ENCODE measurements at places on chromosomes 1 and 21.

DNA sequence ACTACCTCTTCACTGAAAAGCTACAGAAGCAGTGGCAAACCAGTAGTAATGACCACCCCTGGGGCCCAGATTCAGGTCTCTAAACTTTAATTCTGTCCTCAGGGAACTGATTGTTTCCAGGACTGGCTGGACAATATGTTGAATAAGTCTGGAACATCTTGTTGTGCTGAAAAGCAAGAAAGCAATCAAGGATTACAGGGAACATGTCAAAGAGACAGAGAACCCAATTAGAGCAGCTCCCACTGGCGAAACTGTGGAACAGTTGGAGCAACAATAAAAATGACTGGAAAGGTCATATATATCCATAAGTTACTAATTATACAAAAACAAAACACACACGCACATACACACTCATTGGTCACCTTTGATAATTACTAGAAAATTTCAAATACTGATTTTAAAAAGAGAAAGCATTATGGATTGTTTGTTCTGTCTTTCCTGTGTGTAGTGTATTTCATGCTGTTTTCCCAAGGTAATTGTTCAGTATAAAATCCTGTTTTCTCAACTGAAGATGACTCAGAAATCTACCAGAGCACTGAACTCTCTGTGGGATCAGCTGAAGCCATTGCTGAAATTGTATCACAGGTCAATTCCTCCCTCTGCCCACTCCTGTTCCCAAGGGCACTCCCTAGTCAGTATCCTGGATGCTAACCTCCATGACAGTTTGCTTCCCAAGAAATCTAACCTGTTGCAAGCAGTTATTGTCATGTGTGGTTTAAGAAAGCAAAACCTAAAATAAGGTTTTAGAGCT is 83.6 kb upstream of the RGS1 start:
- no peak for DNase-seq

- DNase-seq: no peak
Observed at GRCh38 chr1:61051719-61052394, 30.5 kb upstream of the NFIA start.

DNA sequence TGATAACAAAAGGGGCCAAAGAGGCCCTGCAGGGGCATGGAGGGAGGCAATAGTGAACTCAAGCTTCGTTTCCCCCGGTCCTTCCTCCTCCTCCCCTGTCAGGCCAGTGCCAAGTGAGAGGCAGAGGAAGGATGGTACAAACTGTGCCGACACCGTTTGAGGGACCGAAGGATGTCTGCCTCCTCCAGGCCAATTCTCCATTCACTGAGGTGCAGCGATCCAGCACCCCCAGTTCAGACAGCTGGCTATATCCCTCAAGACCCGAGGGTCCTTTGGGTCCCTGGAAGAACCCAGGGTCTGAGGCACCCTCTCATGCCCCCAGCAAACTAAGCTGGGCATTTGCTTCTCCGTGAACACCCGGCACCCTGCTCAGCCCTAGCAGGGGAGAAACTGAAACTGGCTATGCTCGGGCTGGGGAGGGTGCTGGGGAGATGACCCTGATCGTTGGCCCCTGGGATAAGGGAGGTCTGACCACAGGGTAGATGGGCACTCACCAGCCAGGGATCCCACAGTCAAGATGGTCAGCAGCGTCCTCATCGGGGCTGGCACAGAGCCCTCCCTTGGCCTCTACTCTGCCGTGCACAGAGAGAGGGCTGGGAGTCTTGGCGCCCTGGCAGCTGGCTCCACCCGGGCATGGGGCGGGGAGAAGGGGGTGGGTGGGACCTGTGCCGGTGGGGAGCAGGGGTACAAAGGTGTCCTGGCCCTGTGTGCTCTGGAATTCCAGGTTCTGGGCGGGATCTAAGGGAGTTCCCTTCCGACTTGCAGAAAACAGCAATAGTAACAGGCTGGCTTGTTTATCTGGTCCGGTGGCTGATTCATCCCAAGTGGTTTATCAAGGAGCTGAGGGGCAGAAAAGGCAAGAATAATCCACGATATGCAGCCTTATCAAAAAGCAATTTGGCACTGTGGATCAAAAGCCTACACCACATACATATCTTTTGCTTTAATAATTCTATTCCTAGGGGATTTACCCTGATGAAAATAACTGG is at the start of gene IL22RA1:
Gene IL22RA1, minus strand, starts transcription at position 595 of the 989 bp plus-strand sequence. Its CDS starts 58 bp downstream, at position 537.
- DNase-seq: no peak

DNA sequence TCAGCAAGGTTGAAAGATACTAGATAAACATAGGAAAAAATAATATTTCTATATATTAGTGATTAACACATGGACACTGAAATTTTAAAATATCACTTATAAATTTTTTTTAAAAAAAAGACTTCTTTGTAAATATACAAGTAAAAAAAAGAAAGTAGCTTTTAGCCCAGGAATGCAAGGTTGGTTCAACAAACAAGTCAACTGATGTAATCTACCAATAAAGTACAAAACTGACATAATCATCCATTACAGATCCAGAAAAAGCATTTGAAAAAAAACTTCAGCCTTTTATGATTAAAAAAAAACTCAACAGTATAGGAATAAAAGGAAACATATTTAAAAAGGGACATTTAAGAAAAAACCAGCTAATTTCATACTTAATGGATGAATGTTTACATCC is 48.4 kb downstream of the TRMT1L start:
- DNase-seq: no peak

DNA sequence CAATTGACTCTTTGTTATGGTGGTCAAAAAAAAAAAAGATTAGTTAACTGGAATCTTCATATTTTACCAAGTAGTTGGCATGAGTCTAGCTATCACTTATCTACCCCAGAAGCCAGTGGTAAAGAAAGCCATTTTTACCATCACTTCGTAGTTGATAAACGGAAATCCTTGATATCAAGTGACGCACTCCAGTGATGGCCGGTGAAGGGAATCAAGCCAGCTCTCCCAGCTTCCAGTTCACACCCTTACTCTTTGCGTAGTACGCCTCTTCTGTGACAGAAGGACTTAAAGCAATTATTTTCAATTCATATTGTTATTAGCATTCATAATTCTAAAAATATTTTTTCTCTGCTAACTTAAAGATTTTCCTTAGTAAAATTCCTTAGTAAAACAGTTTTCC is 447.9 kb downstream of the GPATCH2 start:
- DNase-seq: no peak

GRCh38 chr1:159798893-159799292 is 3.3 kb upstream of the FCRL6 start:
- no peak for DNase-seq

GRCh38 chr1:176619261-176619660 is 156.3 kb downstream of the PAPPA2 start:
- no peak for DNase-seq

GRCh38 chr1:199463521-199464127 is 563.9 kb upstream of the NR5A2 start:
- no peak for DNase-seq

DNA sequence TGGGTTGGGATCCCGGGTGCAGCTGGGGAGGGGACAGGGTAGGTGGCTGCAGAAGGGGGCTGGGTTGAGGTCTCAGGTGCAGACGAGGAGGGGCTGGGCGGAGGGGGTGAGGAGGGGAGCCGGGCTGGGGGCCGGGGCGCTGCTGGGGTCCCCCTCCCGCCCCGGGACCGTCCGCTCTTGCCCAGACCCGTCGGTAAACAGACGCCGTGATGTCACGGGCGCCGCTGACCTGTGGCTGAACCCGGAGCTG is 22.3 kb downstream of the DHRS3 start:
- DNase-seq: no peak

DNA sequence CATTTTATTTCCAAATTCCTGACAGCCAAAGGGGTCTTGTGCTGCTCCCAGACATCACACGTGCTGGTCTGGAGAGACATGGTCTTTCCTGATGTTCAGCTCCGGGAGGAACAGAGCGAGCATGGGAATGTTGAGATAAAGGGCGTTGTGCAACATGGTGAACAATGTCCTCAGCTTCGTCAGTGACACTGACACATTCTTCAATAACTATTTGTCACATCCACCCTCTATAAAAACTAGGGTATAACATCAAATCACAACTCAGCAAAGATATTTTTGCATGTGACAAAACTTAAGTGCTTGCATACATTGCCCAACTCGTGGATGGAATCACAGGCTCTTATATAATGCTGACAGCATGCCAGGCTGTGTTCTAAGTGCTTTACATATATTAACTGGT is 42.4 kb upstream of the GRHL3 start:
- DNase-seq: no peak

GRCh38 chr1:43932786-43933385 is 715 bp upstream of the ARTN start:
- no peak for DNase-seq

- DNase-seq: no peak
Observed at GRCh38 chr1:197782722-197783360, 7.6 kb upstream of the DENND1B start.

- no peak for DNase-seq
Observed at GRCh38 chr21:33078907-33079582, 9.1 kb downstream of the OLIG1 start.

GRCh38 chr1:113007706-113008364 is 51.8 kb upstream of the SLC16A1 start:
- DNase-seq: no peak

- no peak for DNase-seq
Observed at GRCh38 chr1:111725192-111725591, 14.0 kb downstream of the INKA2 start.

DNA sequence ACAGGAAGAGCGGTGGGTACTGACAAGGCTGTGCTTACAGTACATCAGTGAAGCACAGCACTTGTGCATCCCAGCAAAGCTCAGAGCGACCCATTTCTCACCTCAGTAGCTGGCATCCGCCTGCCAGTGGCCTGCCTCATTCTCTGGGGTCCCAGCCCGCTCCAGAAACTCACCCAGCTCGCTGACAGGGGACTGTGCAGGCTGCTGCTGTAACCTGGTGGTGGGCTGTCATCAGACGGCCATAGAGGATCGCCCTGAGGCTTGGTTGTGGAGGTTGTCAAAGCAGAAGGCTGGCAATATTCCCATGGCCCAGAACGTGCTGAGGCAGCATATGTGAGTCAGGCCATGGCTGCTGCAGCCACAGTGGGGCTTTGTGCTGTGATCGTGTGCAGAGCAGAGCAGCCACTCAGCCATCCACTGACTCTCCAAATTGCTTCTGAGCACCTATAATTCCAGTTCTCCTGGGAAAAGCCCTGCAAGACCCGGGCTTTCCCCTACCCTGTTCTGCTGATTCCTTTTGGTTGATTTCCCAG is 13.6 kb upstream of the GPR137B start:
- no peak for DNase-seq

DNA sequence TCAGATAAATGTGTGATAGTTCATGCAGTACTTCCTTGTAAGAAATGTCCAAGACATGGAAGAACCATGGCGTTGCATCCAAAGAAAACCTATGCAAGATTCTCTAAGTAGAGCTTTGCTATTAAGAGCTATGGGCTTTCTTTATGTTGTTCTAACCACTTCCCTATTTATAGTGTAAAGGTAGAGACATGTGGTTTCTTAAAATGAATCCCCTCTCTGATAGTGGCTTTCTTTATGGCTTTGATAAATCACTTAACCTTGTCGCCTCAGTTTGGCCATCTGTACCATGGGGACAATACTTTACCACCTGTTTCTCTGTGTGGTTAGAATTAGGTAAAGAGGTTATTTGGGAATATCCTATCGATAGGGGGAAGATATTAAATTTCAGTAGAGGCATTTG is 305.5 kb downstream of the NFIA start:
- no peak for DNase-seq

DNA sequence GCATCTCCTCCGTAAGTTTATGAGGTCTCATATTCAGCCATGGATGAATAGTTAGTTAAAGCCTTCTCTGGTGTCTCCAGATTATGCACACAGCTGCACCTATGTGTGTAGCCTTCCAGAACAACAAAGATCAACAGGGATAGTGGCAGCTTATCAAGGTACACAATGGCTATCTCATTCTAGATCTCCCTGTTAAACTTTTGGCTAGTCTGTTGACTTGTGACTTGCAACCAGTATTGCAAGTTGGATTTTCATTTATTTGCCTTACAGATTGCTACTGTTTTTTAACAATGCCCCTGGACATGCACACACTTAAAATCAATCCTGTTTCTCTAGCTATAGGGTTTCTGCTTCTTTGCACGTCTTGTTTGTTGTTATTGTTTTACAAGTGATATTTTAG is 363.2 kb downstream of the OMA1 start:
- DNase-seq: no peak

- no peak for DNase-seq
Observed at GRCh38 chr1:237851210-237851845, 39.4 kb downstream of the ZP4 start.

Data from stimulated activated CD8-positive, alpha-beta memory T cell treated with anti-CD3 and anti-CD28 coated beads, Interleukin-7, amount 100 ng/mL, for 1 hour (primary cell).